ENCODE measurements at places on chromosomes 4 and X.

DNA sequence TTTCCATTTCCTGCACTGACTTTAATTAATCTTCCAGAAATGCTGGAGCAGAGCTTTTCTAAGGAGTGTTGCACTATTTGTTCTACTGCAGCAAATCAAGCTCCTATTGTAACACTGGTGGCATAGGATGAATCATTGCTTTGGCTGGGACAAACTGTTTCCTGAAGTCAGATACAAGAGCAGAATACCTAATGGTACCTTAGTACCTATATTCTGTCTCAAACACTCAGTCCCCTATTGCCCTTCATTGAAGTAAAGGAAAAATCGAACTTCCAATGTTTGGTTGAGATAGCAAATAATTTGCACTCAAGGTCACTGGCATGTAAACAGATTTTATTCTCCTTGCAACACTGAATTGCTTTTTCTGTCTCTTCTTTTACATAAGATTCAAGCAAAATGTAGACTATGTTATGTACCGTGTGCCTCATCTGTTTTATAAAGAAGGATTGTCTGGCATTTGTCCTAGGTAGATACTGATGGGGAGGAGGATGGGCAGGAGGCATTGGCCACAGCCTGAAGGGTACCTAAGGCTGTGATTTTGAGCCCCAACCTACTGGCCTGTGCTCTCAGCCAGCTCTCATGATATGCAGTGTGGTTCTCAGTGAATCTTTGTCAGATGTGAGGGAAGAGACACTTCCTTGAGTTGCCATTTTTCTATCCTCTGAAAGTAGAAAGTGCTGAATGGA, 141.6 kb downstream of the AASDH start:
- no peaks in the 10 kb centered on the region for H3K4me1 ChIP-seq
- no peaks in the 10 kb centered on the region for H3K27me3 ChIP-seq
- no peak overlapping the region for H3K27ac ChIP-seq
- ATAC-seq = no peak
- no peak overlapping the region for H3K4me3 ChIP-seq

DNA sequence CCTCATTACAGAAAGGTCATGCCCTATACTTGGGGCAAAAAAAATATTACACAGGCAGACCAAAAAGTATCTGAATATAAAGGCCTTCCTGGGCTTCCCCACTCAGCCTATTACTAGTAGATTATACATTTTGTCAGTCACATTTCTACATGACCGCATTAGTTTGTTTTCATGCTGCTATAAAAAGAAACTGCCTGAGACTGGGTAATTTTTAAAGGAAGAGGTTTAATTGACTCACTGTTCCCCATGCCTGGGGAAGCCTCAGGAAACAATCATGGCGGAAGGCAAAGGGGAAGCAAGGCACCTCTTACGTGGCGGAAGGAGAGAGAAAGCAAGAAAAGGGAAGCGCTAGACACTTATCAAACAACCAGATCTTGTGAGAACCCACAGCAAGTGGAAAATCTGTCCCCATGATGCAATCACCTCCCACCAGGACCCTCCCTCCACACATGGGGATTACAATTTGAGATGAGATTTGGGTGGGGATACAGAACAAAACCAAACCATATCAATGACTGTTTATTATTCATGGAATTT, 1312.0 kb downstream of the PCDH7 start:
- H3K27ac ChIP-seq = no peak overlapping the region
- no peaks in the 10 kb centered on the region for H3K27me3 ChIP-seq
- H3K4me1 ChIP-seq = no peaks in the 10 kb centered on the region
- H3K36me3 ChIP-seq = no peaks in the 10 kb centered on the region
- no peak for ATAC-seq
- H3K4me3 ChIP-seq = no peak overlapping the region

- peak; percentile 86 for ATAC-seq
- peaks cover 66% of the 10 kb centered on the region for H3K4me1 ChIP-seq
- no peak overlapping the region for H3K4me3 ChIP-seq
- H3K27ac ChIP-seq = peak overlapping the region; percentile 59
These were observed 173.0 kb upstream of the PCDH18 start for GRCh38 chr4:137705171-137705783.

DNA sequence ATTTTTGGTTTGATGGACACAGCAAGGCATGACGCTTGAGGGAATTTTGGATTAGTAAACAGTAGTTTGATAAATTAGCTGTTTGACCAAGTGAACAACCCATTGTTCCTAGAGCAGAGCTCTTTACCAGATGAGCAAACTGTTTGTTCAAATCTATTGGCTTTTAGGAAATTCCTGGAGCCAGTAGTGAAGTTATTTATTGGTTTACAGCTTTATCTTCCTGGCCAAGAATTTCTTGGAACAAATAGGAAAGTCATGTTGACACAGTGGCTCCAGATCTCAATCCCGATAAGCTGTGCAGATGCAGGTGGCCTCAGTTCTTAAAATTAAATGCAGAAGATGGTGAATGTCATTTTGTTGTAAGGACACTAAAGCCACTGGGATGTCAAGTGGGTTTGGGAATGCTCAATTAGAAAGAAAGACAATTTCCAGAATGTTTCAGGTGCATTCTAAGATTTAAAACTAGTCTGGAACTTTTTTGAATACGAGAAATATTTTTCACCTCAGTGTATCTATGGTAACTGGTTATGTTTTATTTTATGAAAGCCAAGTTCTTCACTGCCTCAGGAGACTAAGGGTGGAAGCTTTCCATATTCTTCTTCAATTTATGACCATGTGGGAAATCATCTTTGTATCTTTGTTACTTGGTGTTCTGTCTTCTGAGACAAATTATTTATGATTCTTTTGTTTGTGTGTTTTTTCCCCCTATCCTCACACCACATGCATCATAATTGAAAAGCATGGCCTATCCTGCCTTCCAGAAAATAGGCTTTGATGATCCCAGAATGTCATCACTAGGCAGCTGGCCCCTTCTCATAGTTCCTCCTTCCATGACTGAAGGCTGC, 554.5 kb downstream of the STIM2 start:
- no peak overlapping the region for H3K27ac ChIP-seq
- H3K4me3 ChIP-seq = no peak overlapping the region
- no peaks in the 10 kb centered on the region for H3K4me1 ChIP-seq
- H3K36me3 ChIP-seq = no peaks in the 10 kb centered on the region

- H3K27me3 ChIP-seq = no peaks in the 10 kb centered on the region
- no peak overlapping the region for H3K4me3 ChIP-seq
- no peak for ATAC-seq
- no peaks in the 10 kb centered on the region for H3K36me3 ChIP-seq
These were observed 5.9 kb upstream of the SEPTIN6 start for GRCh38 chrX:119698845-119699244.

GRCh38 chr4:55014876-55015275, 110.5 kb downstream of the KDR start:
- H3K4me1 ChIP-seq = no peaks in the 10 kb centered on the region
- no peak overlapping the region for H3K4me3 ChIP-seq
- no peaks in the 10 kb centered on the region for H3K27me3 ChIP-seq
- no peaks in the 10 kb centered on the region for H3K36me3 ChIP-seq
- no peak for ATAC-seq

DNA sequence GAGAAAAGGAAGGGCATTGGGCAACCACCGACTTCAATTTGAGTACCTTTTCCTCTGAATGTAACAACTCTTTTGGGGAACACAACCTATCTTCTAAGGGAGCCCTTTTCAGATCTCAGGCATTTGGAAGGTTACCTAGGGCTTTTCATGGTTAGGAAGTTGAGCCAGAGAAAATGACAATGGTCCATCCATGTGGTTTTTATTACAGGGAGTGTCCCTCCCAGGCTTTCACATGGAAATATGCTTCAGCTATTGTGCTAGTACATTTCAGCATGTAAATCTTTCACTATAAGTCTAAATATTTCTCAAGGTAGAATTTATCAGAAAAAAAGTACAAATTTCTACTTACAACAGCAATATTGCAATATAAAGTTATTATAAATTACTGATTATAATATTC, 259.8 kb downstream of the IQCM start:
- no peaks in the 10 kb centered on the region for H3K36me3 ChIP-seq
- H3K4me1 ChIP-seq = no peaks in the 10 kb centered on the region
- no peak overlapping the region for H3K4me3 ChIP-seq
- no peak for ATAC-seq
- H3K27ac ChIP-seq = no peak overlapping the region

DNA sequence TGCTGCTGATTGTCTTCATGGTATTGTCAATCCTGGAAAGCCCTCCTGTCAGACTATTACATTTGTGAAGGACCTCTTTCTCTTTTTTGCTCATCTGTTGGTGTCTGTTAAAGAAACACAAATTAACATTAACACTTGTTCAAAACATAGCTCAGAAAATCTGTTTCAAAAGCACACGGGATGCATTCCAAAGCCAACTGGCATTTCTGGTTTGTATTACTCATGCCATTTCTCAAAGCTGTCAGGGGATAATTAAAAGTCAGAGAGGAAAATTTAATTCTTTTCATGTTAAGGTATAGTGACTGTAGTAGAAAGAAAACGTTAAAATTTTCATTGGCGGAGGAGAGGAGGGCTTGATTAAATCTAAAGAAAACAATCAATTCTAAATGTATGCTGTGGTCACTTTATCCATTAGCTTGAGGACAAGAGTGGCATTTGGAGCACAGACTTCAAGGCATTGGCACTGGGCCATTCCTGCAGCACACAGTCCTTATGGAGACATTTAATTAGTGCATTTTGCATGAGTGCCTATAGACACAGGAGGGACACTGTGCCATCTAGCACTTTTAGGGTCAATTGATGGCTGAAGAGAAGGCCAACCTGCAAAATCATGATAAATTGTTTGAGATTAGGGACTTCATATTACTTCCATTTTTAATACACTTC, 21.2 kb upstream of the GLRA2 start:
- no peak overlapping the region for H3K27ac ChIP-seq
- H3K36me3 ChIP-seq = no peaks in the 10 kb centered on the region
- ATAC-seq = no peak
- H3K4me1 ChIP-seq = no peaks in the 10 kb centered on the region

- ATAC-seq = no peak
- H3K36me3 ChIP-seq = no peaks in the 10 kb centered on the region
- H3K4me1 ChIP-seq = no peaks in the 10 kb centered on the region
- H3K27ac ChIP-seq = no peak overlapping the region
- H3K4me3 ChIP-seq = no peak overlapping the region
These were observed 11.2 kb upstream of the AMOT start for GRCh38 chrX:112851806-112852205.

DNA sequence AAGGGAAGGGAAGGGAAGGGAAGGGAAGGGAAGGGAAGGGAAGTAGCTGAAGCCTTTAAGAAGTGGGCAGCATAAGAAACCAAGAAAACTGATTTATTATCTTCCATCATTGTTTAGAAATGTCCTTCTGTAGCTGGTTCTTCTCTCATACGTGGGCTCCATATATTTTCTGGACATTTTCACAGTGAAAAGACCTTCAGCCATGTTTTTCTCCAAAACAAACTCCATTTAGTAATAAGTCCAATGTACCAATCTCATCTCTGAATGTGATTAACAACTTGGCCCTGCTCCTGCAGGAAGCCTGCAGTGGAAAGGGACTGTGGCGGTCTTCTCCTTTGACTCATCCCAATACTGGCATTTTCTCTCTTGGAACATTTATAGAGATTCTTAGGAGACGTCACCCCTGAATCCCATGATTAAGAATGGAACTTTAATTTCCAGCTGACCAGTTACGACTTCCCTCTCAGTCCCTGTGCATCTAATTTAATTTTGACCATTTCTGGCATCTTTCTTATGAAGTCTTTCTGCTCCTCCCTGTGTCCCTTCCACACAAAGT, 96.6 kb upstream of the GUCY1A1 start:
- no peaks in the 10 kb centered on the region for H3K36me3 ChIP-seq
- no peak for ATAC-seq
- no peak overlapping the region for H3K27ac ChIP-seq

- no peak for ATAC-seq
- no peak overlapping the region for H3K27ac ChIP-seq
These were observed 39.3 kb downstream of the EVC start for GRCh38 chr4:5750052-5750945.

- ATAC-seq = no peak
- H3K4me1 ChIP-seq = no peaks in the 10 kb centered on the region
- H3K4me3 ChIP-seq = no peak overlapping the region
- H3K36me3 ChIP-seq = no peaks in the 10 kb centered on the region
- no peaks in the 10 kb centered on the region for H3K27me3 ChIP-seq
These were observed 437.6 kb downstream of the GPM6A start for GRCh38 chr4:175374459-175374858.

DNA sequence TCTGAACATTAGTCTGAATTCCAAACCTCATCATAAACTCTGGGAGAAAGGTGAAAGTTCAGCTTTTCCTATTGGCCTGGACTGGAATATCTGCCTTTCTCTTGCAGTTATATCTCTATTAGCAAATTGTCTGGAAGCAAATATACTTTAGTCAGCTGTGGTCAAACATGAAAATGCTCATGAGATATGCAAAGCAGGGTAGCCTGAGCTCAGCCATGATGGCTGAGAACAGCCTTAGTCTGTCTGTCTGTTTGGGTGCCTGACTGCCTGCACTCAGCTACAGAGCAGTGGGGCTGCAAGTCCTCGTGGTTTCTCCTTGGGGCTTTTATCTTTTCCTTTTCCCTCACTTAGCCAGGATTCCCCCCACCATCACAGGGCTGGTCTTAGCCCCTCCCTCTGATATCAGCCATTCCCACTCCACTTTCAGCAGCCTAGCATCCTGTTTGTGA, 19.5 kb upstream of the PGRMC2 start:
- H3K4me1 ChIP-seq = no peaks in the 10 kb centered on the region
- no peaks in the 10 kb centered on the region for H3K36me3 ChIP-seq
- no peak for ATAC-seq
- no peak overlapping the region for H3K4me3 ChIP-seq
- no peaks in the 10 kb centered on the region for H3K27me3 ChIP-seq
- no peak overlapping the region for H3K27ac ChIP-seq

DNA sequence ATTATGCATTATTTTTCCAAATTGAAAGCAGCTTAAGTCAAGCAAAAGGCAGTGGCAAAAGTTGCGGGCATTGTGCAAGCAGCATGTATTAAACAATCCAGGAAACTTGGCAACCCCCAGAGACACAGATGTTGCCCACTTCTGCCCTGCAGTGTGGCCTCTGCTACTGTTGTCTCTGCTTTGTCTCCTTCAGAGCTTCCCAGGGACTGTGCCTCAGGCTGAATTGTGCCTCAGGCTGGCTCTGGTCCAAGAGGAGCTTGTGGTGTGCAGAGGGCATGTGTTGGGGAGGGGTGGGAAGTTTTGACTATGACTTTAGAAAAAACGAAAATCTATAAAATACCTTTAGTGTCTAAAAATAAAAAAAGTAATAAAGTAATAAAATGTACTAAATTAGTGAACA, 201.4 kb downstream of the CCSER1 start:
- no peak overlapping the region for H3K4me3 ChIP-seq
- H3K36me3 ChIP-seq = no peaks in the 10 kb centered on the region
- no peak for ATAC-seq
- H3K27me3 ChIP-seq = no peaks in the 10 kb centered on the region
- H3K4me1 ChIP-seq = no peaks in the 10 kb centered on the region

- no peaks in the 10 kb centered on the region for H3K27me3 ChIP-seq
- H3K36me3 ChIP-seq = no peaks in the 10 kb centered on the region
- peaks cover 31% of the 10 kb centered on the region for H3K4me1 ChIP-seq
- no peak overlapping the region for H3K4me3 ChIP-seq
- H3K27ac ChIP-seq = no peak overlapping the region
- ATAC-seq = no peak
These were observed 52.5 kb downstream of the PPARGC1A start for GRCh38 chr4:23837371-23837770.

GRCh38 chrX:17736478-17736855, 826 bp upstream of the SCML1 start:
- peaks cover 8% of the 10 kb centered on the region for H3K36me3 ChIP-seq
- ATAC-seq = no peak
- no peaks in the 10 kb centered on the region for H3K4me1 ChIP-seq
- peak overlapping the region; percentile 83 for H3K27ac ChIP-seq
- H3K4me3 ChIP-seq = peak overlapping the region; percentile 34
- no peaks in the 10 kb centered on the region for H3K27me3 ChIP-seq

- no peaks in the 10 kb centered on the region for H3K36me3 ChIP-seq
- no peaks in the 10 kb centered on the region for H3K4me1 ChIP-seq
- no peak overlapping the region for H3K4me3 ChIP-seq
These were observed 119.7 kb downstream of the IL1RAPL1 start for GRCh38 chrX:28706964-28707363.

Data from gastroesophageal sphincter (tissue), 4 donors.